ENCODE measurements at places on chromosomes 6 and 20.
A peak's percentile ranks its signal among the peaks of the same experiment; 100 is the strongest.

DNA sequence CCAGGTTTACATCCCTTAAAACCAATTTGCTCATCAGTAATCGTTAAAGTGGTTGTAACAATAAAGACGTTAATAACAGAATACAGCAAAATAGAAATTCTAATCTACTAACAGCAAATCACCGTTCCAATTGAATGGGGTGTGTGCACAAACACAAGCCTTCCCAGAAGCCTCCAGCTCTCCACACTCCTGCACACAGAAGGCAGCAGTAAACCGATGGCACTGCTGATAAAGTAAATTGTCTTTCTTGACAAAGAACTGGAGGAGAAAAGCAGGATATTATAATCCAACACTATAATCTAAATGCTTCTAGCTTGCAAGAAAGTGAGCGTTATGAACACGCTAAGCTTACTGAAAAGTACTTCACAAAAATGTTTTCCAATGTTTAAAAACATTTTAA, 7.0 kb downstream of the ZNF217 start:
- H3K27ac ChIP-seq = peak overlapping the region; percentile 46
- H3K27me3 ChIP-seq = no peaks in the 10 kb centered on the region
- DNase-seq = peak; percentile 5
- H3K36me3 ChIP-seq = peaks cover 13% of the 10 kb centered on the region
- H3K4me1 ChIP-seq = peaks cover 30% of the 10 kb centered on the region
- H3K4me3 ChIP-seq = peak overlapping the region; percentile 30

GRCh38 chr6:43399932-43400487, 27.3 kb upstream of the ABCC10 start:
- peaks cover 2% of the 10 kb centered on the region for H3K27me3 ChIP-seq
- H3K4me3 ChIP-seq = no peak overlapping the region
- no peak overlapping the region for H3K27ac ChIP-seq
- no peak for DNase-seq
- no peaks in the 10 kb centered on the region for H3K36me3 ChIP-seq

DNA sequence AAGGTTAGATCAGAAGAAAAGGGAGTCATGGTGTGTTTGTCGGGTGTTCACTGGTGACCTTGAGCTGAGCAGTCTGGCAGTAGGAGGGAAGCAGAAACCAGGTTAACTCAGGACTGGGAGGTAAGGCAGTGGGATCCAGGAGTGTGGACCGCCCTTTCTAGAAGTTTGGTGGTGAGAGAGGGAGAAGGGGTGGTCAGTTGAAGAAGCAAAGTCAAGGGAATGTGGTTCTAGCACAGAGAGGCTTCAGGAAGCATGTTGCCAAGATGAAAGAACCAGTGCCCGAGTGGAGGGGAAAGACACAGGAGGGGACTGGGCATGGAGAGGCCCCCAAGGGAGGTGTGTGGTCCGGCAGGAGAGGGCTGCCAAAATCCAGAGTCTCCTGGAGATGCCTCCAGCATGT, 3.6 kb downstream of the MAPK13 start:
- no peak overlapping the region for H3K27ac ChIP-seq
- H3K27me3 ChIP-seq = no peaks in the 10 kb centered on the region
- H3K4me3 ChIP-seq = no peak overlapping the region
- no peak for DNase-seq
- peaks cover 35% of the 10 kb centered on the region for H3K4me1 ChIP-seq

- no peaks in the 10 kb centered on the region for H3K4me1 ChIP-seq
- H3K4me3 ChIP-seq = no peak overlapping the region
- no peaks in the 10 kb centered on the region for H3K36me3 ChIP-seq
- no peak overlapping the region for H3K27ac ChIP-seq
Measured at GRCh38 chr6:7866526-7866925, 44.1 kb downstream of the TXNDC5 start.

GRCh38 chr6:106225581-106225980, 100.0 kb downstream of the ATG5 start:
- no peaks in the 10 kb centered on the region for H3K4me1 ChIP-seq
- no peaks in the 10 kb centered on the region for H3K27me3 ChIP-seq
- DNase-seq = no peak
- peaks cover 2% of the 10 kb centered on the region for H3K36me3 ChIP-seq
- H3K27ac ChIP-seq = no peak overlapping the region

DNA sequence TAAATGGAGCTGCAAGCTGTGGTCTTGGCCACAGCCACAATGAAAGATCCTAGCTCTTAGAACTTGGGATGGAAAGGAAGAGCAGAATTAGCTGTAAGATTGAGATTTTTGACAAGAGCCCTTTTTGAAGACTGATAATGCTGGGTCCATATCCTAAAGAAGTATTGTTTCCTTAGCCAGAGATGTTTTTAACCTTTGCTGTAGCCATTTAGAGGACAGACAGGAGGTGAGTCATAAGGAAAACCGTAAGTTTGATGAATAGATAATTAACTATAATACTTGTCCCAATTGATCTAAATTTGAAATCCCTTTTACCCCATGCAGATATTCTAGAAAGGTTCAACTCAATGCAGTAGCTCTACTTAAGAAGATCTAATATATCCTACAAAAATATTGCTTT, 213.7 kb downstream of the HTR1B start:
- H3K4me3 ChIP-seq = no peak overlapping the region
- no peak overlapping the region for H3K27ac ChIP-seq
- no peaks in the 10 kb centered on the region for H3K27me3 ChIP-seq
- no peaks in the 10 kb centered on the region for H3K4me1 ChIP-seq
- no peak for DNase-seq

DNA sequence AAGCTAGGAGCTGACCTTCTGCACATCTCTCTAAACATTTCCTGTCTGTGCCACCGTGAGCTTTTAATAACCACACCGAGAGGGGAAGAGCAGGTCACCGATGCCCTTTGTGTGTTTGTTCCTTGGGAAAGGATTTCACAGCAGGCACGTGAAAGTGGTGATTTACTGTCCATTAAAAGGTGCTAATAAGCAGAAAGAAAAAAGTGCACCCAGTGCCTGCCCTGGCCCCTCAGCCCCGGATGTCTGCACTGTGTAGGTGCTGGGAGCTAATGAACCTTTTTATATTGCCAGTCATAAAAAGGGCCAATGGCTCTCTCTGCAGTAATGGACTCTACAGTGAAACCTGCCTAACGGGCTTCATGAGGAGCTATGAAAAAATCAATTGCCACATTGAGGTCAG, 312.6 kb downstream of the C6orf118 start:
- H3K36me3 ChIP-seq = no peaks in the 10 kb centered on the region
- H3K27ac ChIP-seq = no peak overlapping the region
- H3K4me3 ChIP-seq = no peak overlapping the region
- H3K27me3 ChIP-seq = no peaks in the 10 kb centered on the region

DNA sequence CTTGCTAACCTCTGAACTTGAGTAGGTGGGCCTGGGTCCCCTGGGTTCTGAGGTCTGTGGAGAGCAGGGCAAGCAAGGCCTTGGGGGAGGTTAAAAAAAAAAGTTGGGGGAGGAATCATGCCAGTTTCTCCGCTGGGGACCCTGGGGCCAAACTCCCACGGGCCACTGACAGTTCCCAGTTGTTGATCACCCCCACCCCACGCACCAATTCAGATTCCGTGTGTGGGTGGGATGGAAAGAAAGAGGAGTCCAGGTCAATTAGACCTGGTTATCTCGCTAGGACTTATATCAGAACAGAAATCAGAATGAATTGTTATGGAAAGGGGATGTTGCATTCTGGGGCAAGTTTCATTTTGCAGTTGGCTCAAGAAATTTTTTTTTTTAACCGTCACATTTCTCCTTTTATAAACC, 46.7 kb upstream of the SUPT3H start:
- peaks cover 20% of the 10 kb centered on the region for H3K27me3 ChIP-seq
- H3K4me1 ChIP-seq = peaks cover 46% of the 10 kb centered on the region
- DNase-seq = no peak
- peak overlapping the region; percentile 7 for H3K27ac ChIP-seq
- no peaks in the 10 kb centered on the region for H3K36me3 ChIP-seq

GRCh38 chr6:104396077-104396476, 463.6 kb downstream of the HACE1 start:
- H3K27me3 ChIP-seq = no peaks in the 10 kb centered on the region
- H3K4me1 ChIP-seq = no peaks in the 10 kb centered on the region
- no peak for DNase-seq
- H3K4me3 ChIP-seq = no peak overlapping the region
- no peaks in the 10 kb centered on the region for H3K36me3 ChIP-seq
- H3K27ac ChIP-seq = no peak overlapping the region

GRCh38 chr20:15047601-15048000, 710.2 kb upstream of the FLRT3 start:
- H3K27me3 ChIP-seq = no peaks in the 10 kb centered on the region
- H3K27ac ChIP-seq = no peak overlapping the region
- no peak overlapping the region for H3K4me3 ChIP-seq
- DNase-seq = no peak

DNA sequence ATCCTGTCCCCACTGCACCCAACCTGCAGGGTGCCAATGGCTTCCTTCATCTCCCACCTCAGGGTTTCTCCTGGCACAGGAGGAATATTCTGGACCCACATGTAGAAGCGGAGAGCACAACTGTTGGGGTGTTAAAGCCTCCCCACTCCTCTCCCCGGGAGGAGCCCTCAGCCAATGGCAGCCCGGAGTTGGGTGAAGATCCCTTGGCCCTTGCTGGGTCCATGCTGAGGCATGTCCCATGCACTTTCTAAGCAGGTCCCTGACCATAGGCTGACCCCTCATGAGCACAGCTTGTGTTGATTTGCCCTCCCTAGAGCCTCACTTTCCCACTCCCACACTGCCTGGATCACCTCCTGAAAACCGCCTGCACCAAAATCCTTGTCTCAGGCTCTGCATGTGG, 97.2 kb upstream of the PMEPA1 start:
- no peaks in the 10 kb centered on the region for H3K36me3 ChIP-seq
- no peak overlapping the region for H3K4me3 ChIP-seq
- no peaks in the 10 kb centered on the region for H3K27me3 ChIP-seq
- H3K4me1 ChIP-seq = no peaks in the 10 kb centered on the region

GRCh38 chr20:35619196-35620095, 3.8 kb downstream of the SPAG4 start:
- no peaks in the 10 kb centered on the region for H3K27me3 ChIP-seq
- H3K36me3 ChIP-seq = no peaks in the 10 kb centered on the region
- peak overlapping the region; percentile 15 for H3K27ac ChIP-seq
- peak overlapping the region; percentile 66 for H3K4me3 ChIP-seq

DNA sequence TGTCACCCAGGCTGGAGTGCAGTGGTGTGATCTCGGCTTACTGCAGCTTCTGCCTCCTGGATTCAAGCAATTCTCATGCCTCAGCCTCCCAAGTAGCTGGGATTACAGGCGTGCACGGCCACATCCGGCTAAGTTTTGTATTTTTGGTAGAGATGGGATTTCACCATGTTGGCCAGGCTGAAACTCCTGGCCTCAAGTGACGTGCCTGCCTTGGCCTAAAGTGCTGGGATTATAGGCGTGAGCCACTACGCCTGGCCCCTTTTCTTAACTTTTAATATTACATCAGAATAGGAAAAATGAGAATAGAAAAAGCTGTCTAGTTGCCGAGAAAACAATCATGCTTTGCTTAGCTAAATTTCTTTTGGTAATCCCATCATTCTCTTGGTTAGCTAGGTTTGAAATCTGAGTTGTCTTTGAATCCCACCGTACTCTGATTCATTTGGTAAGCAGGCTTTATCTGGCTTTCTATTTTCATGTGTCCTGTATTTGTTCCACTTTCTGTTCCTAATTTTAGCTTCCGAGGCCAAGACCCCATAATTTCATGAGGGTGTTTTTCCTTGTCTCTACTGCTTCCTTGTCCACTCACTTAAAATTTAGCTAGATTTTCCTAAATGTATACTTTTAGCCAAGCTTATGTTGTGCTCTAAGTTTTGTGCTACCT, 83.5 kb downstream of the NCOA3 start:
- peaks cover 24% of the 10 kb centered on the region for H3K36me3 ChIP-seq
- no peaks in the 10 kb centered on the region for H3K4me1 ChIP-seq
- no peak overlapping the region for H3K4me3 ChIP-seq
- DNase-seq = no peak

DNA sequence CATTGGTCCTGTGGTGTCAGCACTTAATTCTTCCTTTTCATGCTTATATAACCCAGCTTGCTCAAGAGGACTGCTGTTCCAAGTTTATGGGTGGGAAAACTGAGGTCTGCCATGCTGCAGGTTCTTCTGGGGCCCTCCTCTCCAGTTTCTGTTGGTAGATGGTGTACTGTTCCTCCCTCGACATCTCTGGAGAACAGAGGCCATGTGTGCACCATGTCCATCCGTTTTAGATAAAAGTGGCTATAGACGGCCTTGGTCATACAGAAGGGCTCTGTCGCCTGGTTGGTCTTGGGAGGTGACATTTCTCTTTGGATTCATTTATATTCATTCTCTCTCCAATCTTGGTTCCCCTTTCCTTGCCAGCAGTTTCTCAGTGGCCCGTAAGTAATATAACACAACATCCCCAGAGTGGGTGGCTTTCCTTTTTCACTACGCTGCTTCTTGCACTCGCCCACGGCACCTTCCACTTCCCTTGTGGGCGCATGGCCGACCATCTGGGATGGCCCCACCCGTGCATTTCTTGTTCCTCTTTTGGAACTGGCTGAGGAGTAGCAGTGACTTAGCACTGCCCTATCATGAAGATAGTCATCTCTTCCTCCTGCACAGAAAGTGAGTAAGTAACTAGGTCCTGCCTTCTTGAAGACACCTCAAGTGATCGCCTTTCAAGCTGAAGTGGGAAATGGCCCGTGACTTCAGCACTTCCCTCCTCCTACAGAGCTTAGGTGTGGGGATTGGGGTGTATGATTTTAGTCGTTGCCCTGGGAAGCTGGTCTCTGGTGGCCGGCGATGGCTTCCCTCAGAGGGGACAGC, 94.2 kb downstream of the RREB1 start:
- DNase-seq = no peak
- peaks cover 42% of the 10 kb centered on the region for H3K36me3 ChIP-seq
- H3K4me3 ChIP-seq = no peak overlapping the region
- H3K4me1 ChIP-seq = no peaks in the 10 kb centered on the region
- no peaks in the 10 kb centered on the region for H3K27me3 ChIP-seq
